ENCODE measurements at places on chromosomes 13 and 19.

- DNase-seq, result no peak
Observed at GRCh38 chr19:44822177-44822576, 13.3 kb downstream of the BCAM start.

- no peak for DNase-seq
Observed at GRCh38 chr13:107299717-107300116, 731.8 kb upstream of the ARGLU1 start.

- DNase-seq, result no peak
Observed at GRCh38 chr19:40791996-40792395, 7.0 kb upstream of the EGLN2 start.

DNA sequence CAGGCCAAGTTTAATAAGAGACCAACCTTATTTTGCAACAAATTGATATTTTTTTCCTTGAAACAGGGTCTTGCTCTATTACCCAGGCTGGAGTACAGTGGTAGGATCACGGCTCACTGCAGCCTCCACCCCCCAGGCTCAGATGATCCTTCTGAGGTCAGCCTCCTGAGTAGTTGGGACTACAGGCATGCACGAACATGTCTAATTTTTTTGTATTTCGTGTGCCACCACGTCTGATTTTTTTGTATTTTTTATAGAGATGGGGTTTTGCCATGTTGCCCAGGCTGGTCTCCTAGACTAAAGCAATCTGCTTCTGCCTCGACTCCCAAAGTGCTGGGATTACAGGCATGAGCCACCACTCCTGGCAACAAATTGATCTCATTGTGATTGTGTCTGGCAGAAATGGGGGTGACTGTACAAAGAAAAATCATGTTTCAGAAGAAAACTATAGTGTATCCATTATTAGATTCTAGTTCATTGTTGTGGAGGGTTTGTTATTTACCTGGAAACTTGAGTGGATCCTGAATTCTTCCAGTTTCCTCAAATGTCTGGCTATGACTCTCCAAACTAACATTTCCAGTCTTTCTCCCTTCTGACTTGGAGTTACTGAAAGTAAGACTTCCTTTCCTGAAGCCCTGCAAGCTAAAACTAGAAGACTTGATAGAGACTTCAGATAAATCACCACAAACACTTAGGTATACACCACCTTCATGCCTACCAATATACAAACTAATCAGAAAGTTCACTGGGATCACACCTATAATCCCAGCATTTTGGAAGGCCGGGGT lies 17.3 kb upstream of the AKT2 start:
- DNase-seq, result no peak

DNA sequence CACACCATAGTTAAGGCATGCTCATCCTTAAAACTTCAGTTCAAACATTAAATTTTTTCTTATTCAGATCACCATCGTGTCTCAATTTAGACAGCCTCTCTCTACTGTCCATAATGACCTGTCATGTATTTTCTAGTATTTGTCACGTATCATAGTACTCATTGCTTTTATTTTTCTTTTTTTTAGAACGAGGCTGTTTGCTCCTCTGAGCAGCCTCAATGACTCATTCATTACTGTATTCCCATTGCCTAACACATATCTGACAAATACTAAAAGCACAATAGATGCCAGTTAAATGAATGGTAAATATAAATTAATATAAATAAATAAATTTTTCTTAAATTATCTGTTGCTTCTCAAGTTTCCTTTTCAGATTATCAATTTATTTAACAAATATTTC lies 245.5 kb downstream of the TUBA3C start:
- DNase-seq, result no peak

DNA sequence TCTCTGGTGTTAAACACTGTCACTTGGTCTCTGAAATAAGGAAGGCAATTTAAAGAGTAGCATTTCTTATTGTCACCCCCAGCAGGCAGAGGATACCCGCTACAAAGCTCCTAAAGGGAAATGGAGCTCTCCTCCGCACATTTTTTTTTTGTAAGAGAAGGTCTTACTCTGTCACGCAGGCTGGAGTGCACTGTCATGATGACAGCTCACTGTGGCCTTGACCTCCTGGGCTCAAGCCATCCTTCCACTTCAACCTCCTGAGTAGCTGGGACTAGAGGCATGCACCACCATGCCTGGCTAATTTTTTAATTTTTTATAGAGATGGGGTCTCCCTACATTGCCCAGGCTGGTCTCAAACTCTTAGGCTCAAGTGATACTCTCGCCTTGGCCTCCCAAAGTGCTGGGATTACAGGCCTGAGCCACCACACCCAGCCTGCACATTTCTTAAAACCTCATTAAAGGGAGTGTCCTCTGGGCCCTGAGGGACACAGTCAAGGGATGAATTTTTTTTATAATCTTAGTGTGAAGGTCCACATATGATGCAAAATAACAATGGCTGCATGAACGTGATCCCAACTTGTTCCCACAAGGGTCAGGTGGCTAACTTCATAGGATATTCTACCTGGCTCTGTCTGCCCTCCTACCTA lies 32.1 kb downstream of the SLC25A30 start:
- DNase-seq, result no peak

GRCh38 chr13:44074611-44075010 lies 194.9 kb downstream of the LACC1 start:
- no peak for DNase-seq

All from BJ (cell line).